ENCODE measurements at places on chromosomes 7 and 10. TPM values are rescaled to one million over a fixed set of nuclear protein-coding genes. Genes with fewer than 3 reads are reported as not detected.

Gene CARD11
- 22.9 TPM for total RNA-seq

Gene C10orf53
- total RNA-seq: not detected

Gene ABCC2
- total RNA-seq: 0.17 TPM

Gene SLC39A12
- not detected for total RNA-seq

Gene ATG9B
- total RNA-seq: 0.07 TPM

Gene HOGA1
- 10.8 TPM for total RNA-seq

Gene ASB10
- total RNA-seq: not detected

Gene NACAD
- 3.9 TPM for total RNA-seq

Gene EPO
- total RNA-seq: not detected

All from epithelial cell of proximal tubule (primary cell).